ENCODE measurements at places on chromosomes 13 and 19.

DNA sequence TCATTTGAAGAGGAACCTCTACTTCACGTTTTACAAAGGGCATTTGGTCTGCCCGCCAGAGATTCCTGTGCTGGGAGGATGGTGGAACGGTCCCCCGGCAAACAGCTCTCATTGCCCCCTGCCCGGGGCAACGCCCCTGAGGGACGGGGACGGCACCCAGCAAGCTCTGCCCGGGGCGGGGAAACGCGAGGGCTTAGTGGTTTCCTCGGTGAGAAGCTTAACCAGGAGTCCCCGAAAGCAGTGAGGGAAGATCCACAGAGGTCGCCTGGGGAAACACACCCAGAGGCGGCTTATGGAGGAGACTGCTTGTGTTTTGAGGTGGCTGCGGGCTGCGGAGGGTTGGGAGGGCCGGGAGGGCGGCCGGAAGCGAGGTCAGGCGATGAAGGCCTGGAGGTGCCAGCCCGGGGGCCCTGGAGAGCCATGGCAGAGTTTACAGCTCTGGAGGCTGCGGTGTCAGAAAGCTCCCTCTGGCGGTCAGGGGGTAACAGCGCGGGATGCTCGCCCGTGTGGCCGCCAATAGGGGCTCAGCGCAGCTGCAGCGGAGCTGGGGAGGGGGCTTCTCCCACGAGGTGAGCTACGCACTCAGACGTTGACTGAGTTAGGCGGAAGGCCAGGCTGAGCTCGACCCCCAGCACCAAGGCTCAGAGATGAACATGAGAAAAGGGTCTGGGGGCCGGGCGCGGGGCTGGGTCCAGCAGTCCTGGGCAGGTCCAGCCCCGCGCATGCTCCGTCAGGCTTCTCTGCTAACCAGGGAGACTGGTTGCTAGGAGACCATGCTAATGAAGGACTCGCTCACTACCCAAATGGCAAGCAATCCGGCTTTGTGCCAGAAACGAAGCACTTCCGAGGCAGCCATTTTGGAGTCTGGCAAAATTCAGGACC lies 652 bp upstream of the TPGS1 start:
- peak; percentile 93 for DNase-seq

DNA sequence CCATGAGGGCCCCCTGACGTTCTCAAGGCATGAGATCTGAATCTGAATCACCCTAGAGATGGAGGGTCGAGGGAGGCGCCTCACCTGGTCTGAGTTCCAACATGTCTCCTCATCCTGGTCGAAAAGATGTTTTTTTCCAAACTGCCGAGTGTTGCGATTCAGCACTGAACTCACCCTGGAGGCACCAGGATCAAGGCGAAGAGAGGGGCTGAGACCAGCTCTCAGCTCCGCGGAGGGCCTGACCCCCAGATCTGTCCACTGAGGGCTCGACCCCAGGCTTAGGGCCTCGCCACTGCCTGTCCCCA lies 555 bp downstream of the NR2C2AP start:
- DNase-seq = no peak

GRCh38 chr13:114118511-114119123 lies 13.8 kb downstream of the RASA3 start:
- no peak for DNase-seq

- no peak for DNase-seq
Observed at GRCh38 chr19:55621673-55622231, 2.6 kb downstream of the ZNF784 start.

DNA sequence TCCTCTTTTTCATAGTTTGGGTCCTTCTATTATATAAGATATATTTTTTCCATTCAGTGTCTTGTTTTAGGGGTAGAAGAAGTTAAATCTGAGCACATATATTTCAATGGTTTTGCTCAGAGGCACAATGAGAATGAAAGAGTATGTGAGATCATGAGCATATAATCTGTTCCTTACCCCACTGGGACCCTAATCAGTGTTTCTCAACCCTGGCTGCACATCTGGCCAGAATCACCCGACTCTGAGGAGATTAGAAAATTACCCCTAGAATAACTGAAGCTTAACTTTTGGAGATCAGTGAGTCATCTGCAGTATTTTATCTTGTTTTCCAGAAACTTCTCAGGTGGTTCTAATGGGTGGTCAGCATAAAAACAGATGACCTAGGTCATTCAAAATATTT lies 782 bp downstream of the CYSLTR2 start:
- no peak for DNase-seq

- DNase-seq = no peak
Observed at GRCh38 chr13:40191186-40191980, 475.1 kb downstream of the FOXO1 start.

All from effector memory CD8-positive, alpha-beta T cell (primary cell).